ENCODE measurements at places on chromosomes 1 and 21.

- DNase-seq: no peak
Observed at GRCh38 chr1:55164906-55165305, 50.3 kb downstream of the USP24 start.

- DNase-seq: peak; percentile 91
Observed at GRCh38 chr1:16175610-16176553, 20.0 kb upstream of the EPHA2 start.

DNA sequence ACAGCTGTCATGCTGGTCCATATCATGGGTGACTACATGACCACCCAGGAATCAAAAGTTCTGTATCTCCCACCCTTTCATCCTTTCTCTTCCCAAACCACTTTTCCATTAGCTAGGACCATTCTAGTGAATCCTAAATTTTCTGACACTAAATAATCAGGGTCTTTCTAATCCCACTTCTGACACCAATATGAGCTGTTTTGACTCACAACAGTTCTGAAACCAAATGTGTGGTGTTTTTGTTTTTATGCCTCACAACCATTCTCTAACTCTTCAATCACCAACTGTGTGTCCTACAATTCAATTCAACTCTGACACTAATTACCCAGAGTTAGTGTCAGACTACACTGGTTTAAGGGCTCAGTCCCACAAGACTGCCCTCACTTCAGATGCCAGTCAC lies 63.9 kb downstream of the SMYD2 start:
- DNase-seq: no peak

- DNase-seq: no peak
Observed at GRCh38 chr1:9419369-9420041, 119.8 kb upstream of the SLC25A33 start.

Data from spinal cord (tissue), 10 donors.